Heart right ventricle (tissue), 16 donors: ENCODE measurements at places on chromosomes 11 and 22. TPM values are rescaled to one million over a fixed set of nuclear protein-coding genes. Genes with fewer than 3 reads are reported as not detected.

Gene ROBO4
- polyA plus RNA-seq = 17.9 TPM

- H3K4me1 ChIP-seq = no peaks in the 10 kb centered on the region
- H3K4me3 ChIP-seq = no peak overlapping the region
- no peaks in the 10 kb centered on the region for H3K36me3 ChIP-seq
These were observed 35.9 kb upstream of the PRDM11 start for GRCh38 chr11:45110562-45110961.

DNA sequence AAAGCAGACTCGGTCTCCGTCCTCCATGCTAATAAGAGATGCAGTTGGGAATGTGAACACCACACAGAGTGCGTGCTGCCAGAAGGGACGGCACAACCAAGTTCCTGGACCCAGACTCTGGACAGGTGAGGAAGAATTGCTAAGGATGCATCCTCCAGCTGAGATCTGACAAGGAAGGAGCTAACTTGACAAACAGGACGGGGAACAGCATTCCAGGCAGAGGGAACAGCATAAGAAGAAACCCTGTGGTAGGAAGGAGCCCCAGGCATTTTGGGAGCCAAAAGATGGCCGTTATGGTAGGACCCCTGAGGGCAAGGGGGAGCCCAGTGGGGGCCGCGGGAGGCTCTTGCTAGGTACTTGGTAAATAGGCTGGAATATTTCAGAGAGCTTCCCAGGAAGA, 6.0 kb downstream of the OSM start:
- no peaks in the 10 kb centered on the region for H3K36me3 ChIP-seq
- peaks cover 18% of the 10 kb centered on the region for H3K4me1 ChIP-seq
- peaks cover 22% of the 10 kb centered on the region for H3K27me3 ChIP-seq
- H3K4me3 ChIP-seq = no peak overlapping the region
- no peak overlapping the region for H3K27ac ChIP-seq
- DNase-seq = no peak

GRCh38 chr11:123427405-123427804, 2.7 kb upstream of the GRAMD1B start:
- no peaks in the 10 kb centered on the region for H3K36me3 ChIP-seq
- no peak for DNase-seq
- no peak overlapping the region for H3K4me3 ChIP-seq
- H3K27me3 ChIP-seq = no peaks in the 10 kb centered on the region
- peaks cover 12% of the 10 kb centered on the region for H3K4me1 ChIP-seq

DNA sequence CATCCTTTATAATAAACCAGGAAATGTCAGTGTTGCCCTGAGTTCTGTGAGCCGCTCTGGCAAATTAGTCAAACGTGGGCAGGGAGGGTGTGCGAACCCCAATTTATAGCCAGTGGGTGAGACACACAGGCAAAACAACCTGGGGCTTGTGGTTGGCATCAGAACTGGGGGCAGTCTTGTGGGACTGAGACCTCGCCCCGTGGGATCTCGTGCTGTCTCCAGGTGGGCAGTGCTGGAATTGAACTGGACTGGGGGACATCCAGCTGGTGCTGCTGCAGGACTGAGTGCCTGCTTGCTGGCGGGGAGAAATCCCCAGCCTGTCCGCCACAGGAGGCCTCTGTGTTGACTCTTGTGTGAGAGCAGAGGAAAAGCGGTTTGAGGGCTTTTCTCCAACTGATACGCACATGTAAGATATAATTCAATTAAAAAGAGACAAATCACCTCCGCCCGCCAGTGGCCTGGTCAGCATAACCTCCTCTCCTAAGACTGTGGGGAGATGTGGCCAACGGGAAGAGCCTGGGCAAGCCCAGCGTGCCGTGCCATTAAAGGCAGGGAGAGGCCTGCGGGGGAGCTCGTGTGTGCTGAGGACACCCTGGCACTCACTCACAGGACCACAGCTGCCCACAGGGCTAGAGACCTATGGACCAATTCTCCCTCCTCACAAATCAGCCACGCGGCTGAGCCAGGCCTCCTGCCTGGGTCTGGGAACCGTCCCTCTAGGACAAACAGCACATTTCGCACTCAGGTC, 18.4 kb downstream of the SULT4A1 start:
- no peaks in the 10 kb centered on the region for H3K36me3 ChIP-seq
- no peaks in the 10 kb centered on the region for H3K4me1 ChIP-seq
- H3K27ac ChIP-seq = no peak overlapping the region
- no peak overlapping the region for H3K4me3 ChIP-seq
- no peaks in the 10 kb centered on the region for H3K27me3 ChIP-seq
- no peak for DNase-seq
